ENCODE measurements at places on chromosomes 2 and 18.
A peak's percentile ranks its signal among the peaks of the same experiment; 100 is the strongest.

GRCh38 chr2:201357221-201357620, at the start of gene FLACC1:
Gene FLACC1 (minus strand): TSS chr2:201357345. CDS start chr2:201351404, 5,941 bp downstream.
- no peak for DNase-seq

GRCh38 chr2:39704540-39704939, 38.8 kb downstream of the TMEM178A start:
- DNase-seq: no peak

GRCh38 chr2:234202601-234203000, 152.1 kb downstream of the SPP2 start:
- DNase-seq: no peak

- no peak for DNase-seq
Measured at GRCh38 chr2:25920786-25921415, 42.6 kb upstream of the ASXL2 start.

- DNase-seq: no peak
Measured at GRCh38 chr2:160294339-160294803, 94.3 kb upstream of the ITGB6 start.

DNA sequence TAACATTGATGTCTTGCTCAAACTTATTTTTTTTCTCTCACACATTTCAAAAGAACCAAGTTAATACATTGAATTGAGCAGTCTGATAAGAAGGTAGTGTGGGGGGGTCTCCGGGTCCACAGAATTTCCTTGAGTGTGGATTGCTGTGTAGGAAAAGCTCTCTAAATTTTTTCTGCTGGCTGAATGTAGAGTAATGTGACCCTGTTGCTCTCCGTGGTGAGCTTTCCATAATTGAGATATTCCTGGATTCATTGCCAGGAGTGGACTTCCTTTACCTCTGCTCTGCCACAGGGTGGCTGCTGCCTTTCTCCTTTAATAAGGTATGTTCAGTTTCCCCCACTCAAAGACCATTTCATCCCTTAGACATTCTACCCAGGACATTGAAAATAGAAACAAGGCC, 50.9 kb downstream of the PKP4 start:
- no peak for DNase-seq

DNA sequence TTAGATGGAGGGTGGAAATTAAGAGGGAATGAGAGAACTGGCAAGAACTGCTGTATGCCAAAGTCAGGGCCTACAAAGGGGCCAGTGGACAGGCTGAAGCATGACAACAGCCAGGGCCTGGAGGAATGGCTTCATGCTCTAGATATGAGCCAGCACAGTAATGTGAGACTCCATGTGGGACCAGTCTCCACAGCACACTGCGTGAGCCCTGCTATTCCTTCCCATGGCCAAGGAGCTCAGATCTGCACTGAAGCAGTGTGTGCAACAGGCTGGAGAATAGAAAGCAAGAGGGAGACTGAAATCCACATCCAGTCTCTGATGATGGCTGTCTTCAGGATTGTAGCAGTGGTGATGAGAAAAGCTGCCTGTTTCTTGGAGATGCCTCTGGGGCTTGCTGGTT, 162.8 kb downstream of the TPGS2 start:
- no peak for DNase-seq

- DNase-seq: peak; percentile 48
Measured at GRCh38 chr2:231709636-231709980, 1.3 kb downstream of the PTMA start.

- DNase-seq: no peak
Measured at GRCh38 chr18:55047546-55047945, 88.3 kb upstream of the CCDC68 start.

GRCh38 chr18:328928-329327, 61.1 kb upstream of the THOC1 start:
- DNase-seq: no peak

- DNase-seq: no peak
Measured at GRCh38 chr18:6843308-6843707, 113.8 kb downstream of the ARHGAP28 start.

- DNase-seq: peak; percentile 19
Measured at GRCh38 chr2:218962859-218963492, 3.5 kb downstream of the CDK5R2 start.

DNA sequence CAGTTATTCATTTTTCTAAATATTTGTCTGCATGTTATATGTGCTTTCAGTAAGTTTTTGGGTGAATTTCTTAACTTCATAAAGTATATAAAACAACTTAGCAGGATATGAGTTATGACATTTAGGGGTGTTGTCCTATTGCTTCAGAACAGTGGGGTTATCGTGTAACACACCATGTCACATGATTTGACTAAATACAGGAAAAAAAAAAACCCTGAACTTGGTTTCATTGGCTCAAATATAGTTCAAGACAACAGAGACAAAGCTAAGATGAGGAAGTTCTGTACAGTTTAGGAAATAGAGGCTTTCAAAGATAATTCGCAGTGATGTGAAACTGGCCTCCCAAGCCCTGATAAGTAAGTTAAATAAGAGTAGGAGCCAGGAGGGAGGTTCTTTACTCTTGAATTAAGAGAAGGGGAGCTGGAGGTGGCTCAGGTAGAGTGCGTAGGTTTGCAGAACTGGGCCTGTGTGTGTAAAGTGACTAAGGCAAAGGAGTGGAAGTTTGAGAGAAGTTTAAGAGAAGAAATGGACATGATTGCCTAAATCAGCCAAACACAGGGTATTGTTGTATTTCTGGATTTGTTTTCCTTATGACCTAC, 53.9 kb downstream of the LIMS1 start:
- no peak for DNase-seq

DNA sequence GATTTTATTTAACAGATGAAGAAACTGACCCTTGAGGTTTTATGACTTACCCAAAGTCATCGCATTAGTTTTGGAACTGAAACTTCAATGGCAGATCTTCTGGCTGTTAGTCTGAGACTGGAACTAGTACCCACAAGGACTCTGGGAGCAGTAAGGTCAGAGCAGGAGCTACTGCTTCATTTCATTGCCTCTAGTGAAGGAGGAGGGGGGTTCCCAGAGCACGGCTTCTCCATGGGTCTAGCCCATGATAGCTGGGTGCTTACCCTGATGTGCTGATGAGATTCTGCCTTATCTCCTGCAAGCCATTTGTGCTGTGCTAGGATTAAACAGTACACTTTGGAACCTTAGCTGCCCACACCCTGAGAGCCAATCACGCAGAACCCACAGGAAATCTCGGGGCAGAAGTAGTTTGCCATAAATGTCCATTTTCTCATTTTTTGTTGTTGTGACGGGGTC, 5.4 kb upstream of the RNASEH1 start:
- DNase-seq: no peak

GRCh38 chr18:32764611-32765244, 8.1 kb downstream of the KLHL14 start:
- DNase-seq: no peak

DNA sequence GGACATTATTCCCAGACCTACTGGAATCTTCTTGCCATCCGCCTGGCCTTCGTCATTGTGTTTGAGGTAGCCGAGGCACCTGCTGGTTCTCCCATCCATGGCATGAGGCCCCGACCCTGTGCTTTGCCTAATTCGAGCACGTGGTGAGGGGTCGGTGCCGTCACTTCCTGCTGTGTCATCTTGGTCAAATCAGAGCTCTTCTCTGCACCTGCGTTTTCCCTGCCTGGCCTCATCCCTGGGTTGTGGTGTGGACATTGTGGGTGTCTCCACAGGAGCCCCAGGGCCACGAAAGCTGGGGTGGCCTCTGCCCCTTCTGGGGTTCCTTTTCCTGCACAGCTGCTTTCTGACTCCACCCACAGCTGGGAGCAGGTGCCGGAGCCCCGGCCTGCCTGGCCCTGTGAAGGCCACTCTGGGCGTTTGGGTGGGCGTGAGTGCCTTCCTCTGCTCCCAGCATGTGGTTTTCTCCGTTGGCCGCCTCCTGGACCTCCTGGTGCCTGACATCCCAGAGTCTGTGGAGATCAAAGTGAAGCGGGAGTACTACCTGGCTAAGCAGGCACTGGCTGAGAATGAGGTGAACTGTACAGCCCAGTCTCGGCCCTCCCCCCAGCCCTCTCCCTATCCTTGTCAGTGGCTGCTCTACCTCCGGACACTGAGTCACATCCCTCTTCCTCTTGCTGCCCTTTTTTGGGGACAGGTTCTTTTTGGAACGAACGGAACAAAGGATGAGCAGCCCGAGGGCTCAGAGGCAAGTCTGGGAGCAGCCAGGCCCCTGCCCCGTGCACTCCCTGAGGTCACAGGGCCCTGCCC, 34.9 kb downstream of the ANO7 start:
- no peak for DNase-seq

Measured in effector memory CD4-positive, alpha-beta T cell (primary cell).